CD8-positive, alpha-beta memory T cell (primary cell): ENCODE measurements at places on chromosomes 7 and 10.

DNA sequence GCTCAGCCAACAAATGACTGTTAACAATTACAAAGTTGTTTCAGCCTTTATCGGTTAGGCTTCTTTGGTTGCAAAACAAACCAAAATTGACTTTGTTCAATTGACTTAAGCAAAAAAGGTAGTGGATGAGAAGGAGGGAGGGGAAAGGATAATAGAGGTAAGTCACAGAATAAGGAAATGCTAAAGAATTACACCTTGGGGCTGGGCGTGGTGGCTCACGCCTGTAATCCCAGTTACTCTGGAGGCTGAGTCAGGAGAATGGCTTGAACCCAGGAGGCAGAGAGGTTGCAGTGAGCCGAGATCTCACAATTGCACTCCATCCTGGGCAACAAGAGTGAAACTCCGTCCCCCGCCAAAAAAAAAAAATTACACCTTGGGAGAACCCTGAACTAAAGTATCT, 41.4 kb downstream of the AHCYL2 start:
- no peak for DNase-seq

GRCh38 chr10:93062514-93063143, 2.0 kb downstream of the CYP26C1 start:
- peak; percentile 5 for DNase-seq

DNA sequence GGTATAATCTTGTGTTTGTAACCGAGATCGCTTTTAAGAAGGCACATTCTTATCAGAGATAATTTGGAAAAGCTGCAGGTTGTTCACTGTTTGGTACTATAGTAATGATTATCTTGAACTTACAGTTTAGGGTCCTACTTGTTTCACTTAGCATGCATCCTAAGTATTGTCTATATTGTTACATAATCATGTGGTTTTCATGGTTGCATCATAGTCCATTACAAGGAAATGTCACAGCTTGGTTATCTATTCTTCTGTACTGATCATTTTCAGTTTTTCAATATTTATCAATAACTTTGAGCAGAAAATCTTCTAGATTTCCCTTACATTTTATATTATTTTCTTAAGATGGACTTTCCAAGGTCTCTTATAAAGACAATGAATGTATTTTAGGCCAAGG, 116.3 kb downstream of the PLPP4 start:
- no peak for DNase-seq

GRCh38 chr10:33674491-33674890, 340.0 kb upstream of the NRP1 start:
- no peak for DNase-seq

- DNase-seq: no peak
These were observed 28.4 kb upstream of the VWDE start for GRCh38 chr7:12431886-12432556.

GRCh38 chr7:150336746-150337145, 4.7 kb downstream of the RARRES2 start:
- DNase-seq: no peak
